Thoracic aorta (tissue), 2 donors: ENCODE measurements at places on chromosomes 13 and 19.

DNA sequence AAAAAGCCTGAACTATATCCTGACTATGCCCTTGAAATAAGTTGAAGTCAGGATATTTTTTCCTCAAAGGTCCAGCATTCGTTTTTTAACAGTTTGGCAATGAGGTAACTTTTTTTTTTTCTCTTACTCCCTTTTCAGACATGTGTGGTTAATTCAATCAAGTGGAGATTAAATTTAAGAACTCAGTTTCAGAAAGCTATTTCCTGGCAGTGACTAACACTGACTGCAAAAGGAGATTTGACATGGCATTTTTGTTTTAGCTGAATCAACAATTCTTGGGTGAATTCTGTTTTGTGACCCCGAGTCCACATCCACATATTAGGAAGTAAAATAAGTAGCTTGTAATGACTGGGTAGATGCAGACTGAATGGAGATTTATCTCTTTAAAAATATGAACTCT lies 716.4 kb downstream of the PCDH9 start:
- no peak for DNase-seq

- no peak for DNase-seq
Observed at GRCh38 chr19:31066385-31066784, 282.9 kb downstream of the TSHZ3 start.

DNA sequence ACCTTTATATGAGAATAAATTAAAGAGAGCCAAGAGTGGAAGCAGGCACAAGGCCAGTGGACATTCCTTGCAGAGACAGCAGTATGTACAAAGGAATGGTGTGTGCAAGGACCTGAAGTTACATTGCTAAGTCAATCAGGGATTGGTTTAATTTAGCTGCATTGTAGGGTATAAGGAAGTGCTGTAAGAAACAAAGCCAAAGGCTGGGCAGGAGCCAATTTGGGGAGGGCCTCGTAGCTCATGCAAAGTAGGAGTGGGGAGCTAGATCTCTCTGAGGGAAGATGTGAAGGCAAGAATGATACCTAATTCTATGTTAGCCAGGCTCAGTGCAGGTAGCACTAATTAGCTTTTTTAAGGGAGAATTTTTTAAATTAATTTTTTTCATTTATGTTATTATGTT lies 76.7 kb downstream of the SLAIN1 start:
- DNase-seq: no peak

- DNase-seq: no peak
Observed at GRCh38 chr13:21330126-21330861, 128.8 kb downstream of the ZDHHC20 start.

DNA sequence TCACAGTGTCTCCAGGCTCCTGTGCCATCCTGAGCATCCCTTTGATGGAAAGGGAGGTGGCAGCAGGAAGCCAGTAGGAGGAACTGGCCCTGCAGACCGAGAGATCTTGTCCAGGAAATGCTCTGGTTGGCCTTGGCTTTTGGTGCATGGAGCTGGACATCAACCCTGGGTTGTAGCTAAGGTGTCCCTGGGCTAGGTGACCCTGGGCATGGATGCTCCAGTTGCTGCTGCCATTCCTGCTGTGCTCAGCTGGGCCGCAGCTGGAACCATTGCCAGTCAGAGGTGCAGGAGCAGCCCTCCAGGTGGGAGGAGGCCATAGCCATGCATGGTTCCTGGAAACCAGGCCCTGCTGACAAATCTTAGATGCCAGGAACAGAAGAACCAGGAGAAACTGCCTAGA lies 67.5 kb downstream of the ZNF98 start:
- DNase-seq: no peak

DNA sequence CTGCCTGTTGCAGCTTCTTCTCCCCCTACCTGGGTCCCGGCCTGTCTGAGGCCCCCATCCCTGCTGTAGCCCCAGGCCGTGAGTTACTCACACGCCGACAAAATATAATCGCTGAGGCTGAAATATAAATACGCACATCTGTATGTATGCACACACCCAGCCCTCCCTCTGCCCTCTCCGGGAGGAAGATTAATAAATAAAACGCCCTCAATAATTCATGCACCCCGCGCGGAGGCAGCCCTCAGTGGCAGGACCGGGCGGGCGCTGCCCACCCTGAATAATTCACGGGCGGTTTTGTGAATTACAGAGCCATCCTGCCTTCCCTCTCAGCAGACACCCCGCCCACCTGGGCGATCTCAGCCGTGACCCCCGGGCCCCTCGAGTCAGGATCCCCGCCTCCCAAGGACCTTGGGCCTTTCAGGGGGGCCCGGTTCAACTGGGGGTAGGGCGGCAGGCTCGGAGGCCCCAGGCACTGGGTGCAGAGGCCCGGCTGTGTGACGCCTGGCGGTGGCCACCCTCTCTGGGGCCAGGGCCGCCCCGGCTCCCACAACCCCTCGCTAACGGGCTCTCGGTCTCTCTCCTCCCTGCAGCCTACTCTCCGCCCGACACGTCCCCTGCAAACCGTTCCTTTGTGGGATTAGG lies 24.2 kb downstream of the SMIM24 start:
- no peak for DNase-seq

DNA sequence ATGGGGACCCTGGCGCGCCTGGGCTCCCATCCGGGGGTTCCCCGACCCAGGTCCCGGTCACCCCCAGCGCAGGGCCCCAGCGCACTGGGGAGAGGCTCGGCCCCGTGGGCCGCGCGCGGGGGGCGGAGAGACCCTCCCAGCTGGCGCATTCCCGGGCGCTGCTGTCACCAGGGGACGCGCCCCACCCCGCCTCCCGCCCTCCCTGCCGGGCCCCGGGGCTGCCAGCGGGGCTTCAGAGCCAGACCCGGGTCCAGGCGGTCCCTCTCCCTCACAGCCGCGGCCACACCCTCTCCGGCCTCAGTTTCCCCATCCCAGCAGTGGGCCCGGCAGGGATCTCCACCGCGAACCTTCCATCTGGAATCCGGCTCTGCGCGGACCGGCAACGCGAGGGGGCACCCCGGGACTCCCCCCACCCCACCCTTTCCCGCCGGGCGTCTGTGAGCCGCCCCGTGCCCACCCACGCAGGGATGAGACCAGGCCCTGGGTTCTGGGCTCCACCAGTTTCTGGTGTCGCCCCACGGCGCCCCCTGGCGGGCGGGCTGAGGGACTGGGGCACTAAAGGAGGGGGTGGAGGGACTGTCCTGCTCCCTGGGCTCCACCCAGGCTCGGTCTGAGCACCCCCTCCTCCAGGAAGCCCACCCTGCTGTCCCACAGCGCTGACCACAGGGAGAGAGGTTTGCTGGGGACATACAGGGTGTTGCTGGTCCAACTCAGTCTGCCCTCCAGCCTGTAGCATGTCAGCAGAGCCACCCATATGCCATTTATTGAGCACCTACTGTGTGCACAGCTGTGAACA lies 878 bp upstream of the ADAMTSL5 start:
- DNase-seq: no peak

DNA sequence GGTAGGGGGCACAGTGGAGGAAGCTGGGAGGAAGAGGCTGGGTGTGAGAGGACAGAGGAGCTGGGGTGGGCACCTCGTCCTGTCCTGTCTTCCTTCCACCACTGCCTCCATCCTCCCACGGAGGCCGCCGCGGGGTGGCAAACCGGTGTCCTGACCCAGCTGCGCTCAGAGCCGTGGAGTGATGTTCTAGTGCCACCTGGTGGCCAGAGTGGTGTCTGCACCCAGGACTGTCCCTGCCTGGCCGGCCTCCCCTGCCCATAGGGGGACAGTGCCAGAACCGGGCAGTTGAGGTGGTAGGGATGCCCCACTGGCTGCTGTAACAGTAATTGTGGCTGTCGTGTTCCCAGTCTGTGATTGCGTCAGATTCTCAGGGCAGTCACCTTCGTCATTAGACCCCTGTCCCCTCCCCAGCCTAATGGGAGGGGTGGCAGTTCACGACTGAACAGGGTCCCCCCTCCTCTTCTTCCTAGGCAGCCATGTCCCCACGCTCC lies 11.1 kb upstream of the ARRDC2 start:
- no peak for DNase-seq

DNA sequence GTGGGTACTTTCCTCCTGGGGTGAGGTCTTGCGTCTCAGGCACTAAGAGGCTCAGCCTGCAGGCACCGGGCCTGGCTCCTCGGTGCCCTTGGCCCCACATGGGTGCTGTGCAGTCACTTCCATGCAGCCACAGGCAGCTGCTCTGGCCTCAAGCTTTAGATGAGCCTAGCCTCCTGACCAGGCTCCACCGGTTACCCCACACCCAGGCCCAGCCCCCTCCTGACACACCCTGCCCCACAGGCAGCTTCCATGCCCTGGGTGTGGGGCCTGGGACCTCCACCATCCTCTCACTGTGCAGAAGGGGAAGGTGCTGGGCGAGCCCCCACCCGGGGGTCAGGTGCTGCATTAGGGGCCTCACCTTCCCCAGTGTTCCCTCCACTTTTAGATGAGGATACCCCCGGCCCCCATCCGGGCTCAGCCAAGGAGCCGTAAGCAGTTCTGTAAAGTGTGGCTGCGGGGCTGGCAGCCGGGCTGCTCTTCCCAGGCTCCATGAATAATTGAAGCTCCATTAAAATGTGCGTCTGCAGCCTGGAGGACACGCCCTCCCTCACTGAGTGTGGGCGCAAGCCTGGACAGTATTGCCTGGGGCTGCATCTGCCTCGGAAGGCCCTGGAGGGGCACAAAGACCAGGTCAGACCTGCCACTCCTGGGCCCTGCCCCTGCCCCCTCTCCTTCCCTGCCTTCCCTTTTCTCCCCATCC lies 72.5 kb upstream of the KCTD15 start:
- DNase-seq: no peak

GRCh38 chr13:39955560-39955959 lies 300.1 kb downstream of the COG6 start:
- DNase-seq: no peak

DNA sequence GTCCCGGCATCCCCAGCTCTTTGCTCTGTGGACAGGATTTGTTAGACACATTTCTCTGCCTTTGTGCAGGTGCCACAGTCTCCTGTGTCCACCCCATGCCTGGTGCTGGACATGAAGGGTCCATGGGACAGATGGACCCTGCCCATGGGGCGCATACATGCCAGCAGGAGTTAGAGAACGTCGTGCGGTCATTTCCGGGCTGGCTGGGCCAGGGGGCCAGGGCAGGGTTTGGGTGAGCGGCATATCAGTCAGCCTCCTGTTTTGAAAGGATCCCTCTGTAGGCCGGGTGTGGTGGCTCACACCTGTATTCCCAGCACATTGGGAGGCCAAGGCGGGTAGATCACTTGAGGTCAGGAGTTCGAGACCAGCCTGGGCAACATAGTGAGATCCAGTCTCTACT lies 11.0 kb downstream of the KLHL26 start:
- DNase-seq: no peak

DNA sequence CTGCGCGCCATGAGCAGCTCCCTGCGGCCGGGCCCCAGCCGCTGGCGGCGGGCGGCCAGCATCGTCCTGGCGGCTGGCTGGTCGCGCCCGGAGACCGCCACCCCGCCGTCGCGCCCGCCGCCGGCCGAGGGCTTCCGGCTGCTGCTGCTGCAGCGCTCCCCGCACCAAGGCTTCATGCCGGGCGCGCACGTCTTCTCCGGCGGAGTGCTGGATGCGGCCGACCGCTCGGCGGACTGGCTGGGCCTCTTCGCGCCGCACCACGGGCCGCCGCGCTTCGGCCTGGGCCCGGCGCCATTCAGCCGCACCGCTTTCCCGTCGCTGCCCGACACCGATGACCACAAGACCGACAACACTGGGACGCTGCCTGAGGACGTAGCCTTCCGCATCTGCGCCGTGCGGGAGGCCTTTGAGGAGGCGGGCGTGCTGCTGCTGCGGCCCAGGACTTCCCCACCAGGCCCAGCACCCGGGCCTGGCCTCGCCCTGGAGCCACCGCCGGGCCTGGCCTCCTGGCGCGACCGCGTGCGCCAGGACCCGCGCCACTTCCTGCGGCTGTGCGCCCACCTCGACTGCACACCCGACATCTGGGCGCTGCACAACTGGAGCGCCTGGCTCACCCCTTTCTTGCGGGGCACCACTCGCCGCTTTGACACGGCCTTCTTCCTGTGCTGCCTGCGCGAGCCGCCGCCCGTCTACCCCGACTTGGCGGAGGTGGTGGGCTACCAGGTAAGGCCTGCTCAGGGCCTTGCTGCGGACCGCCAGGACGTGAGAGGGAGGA lies 518 bp downstream of the NUDT19 start:
- no peak for DNase-seq

DNA sequence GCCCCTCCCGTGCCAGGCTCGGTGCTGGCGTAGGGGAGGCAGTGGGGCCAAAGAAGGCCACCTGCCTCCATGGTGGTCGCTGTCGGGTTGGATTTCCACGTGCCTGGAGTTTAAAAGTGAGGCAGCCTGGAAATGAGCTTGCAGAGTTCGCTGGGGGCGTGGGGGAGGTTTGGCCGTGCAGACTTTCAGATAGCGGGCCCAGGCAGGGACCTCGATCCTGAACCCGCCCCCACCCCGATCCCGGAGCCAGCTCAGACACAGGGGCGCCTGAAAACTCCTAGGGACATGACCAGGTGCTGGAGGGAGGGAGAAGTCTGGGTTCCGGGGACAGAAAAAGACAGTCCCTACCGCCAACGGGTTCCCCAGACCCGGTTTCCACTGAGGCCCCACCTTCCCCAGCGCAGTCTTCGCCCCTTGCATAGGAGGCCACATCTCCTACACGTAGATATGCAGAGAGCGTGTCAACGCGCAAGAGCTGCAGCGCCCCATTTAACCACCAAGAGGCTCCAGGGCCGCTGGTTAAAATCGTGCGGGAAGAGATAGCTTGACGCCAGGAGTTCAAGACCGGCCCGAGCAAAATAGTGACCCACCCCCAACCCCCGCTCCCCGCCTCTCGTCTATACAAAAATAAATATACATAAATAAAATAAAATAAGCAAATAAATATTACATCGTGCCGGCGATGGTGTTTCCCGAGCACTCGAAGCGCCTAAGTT lies 8.5 kb downstream of the CCDC8 start:
- no peak for DNase-seq

DNA sequence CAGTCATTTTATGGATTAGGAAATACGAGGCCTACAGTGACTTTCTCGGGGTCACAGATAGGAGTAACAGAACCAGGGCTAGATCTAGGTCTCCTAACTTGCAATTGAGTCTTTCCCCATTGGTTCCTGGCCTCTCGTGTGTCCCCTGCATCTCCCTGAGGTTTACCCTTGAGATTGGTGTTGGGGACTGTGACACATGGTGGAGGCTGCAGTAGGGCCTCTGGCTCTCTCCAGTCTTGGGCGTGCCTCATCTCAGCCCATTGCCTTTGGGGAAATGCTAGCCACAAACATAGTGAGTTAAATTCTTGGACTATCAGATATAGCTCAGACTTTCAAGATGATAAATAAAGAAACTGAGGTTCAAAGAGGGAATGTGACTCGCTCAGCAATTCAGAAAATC lies 212.1 kb downstream of the KCNRG start:
- no peak for DNase-seq

DNA sequence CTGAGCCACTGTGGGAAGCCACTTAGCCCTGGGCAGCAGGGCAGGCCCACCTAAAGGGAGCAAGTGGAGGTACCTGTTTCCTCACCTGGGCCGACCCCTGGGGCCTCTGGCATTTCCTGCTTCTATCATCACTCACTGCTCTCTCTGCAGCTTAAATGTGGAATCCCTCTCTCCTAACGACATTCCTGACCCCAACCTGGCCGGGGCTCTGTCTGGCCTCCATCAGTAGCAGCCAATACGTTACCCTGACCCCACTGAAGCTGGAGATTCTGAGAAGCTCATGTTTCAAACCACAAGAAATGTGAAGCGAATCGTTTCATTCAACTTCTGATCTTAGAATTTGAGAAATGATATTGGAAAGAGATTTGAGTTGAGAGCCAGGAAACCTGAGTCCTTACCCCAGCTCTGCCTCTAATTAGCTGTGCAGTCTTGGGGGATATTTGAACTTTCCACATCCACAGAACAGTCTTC lies 39.9 kb downstream of the DOCK9 start:
- DNase-seq: no peak
